Fibroblast of skin of back (primary cell): ENCODE measurements at places on chromosomes 6 and 20.
A peak's percentile ranks its signal among the peaks of the same experiment; 100 is the strongest.

DNA sequence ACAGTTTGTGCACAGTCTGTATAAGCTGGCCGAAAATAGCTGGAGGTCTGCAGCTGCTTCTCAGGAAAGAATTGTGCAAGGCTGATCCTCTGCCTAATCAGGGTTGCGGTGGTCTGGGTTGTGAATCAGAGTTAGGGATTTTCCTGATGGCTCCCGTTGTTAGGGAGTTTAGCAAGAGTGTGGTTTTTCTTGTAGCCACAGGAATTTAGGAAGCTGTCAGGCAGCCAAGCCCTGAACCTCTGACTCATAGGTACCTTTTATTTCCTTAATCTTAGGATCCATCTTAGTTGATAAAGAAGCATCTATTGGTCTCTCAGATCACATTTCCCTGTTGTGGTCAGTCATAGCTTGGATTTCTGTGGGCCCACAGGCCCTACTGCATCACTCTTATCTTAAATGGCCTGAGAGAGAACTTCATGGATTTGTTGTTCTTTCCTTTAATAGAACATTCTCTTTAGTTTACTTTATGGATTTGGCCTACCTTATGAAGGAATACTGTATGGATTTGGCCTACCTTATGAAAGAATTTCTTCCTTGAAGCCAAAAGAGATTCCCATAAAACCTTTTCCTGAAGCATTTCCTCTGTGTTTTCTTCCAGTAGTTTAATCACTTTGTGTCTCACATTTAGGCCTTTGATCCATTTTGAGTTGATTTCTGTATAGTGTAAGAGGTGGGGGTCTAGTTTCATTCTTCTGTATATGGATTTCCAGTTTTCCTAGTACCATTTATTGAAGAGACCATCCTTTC is 10.3 kb downstream of the KIF25 start:
- peak; percentile 97 for DNase-seq

GRCh38 chr20:51511861-51512619 is 30.5 kb downstream of the NFATC2 start:
- no peak for DNase-seq

- DNase-seq = no peak
These were observed 35.6 kb upstream of the PRELID3B start for GRCh38 chr20:59078231-59078630.

DNA sequence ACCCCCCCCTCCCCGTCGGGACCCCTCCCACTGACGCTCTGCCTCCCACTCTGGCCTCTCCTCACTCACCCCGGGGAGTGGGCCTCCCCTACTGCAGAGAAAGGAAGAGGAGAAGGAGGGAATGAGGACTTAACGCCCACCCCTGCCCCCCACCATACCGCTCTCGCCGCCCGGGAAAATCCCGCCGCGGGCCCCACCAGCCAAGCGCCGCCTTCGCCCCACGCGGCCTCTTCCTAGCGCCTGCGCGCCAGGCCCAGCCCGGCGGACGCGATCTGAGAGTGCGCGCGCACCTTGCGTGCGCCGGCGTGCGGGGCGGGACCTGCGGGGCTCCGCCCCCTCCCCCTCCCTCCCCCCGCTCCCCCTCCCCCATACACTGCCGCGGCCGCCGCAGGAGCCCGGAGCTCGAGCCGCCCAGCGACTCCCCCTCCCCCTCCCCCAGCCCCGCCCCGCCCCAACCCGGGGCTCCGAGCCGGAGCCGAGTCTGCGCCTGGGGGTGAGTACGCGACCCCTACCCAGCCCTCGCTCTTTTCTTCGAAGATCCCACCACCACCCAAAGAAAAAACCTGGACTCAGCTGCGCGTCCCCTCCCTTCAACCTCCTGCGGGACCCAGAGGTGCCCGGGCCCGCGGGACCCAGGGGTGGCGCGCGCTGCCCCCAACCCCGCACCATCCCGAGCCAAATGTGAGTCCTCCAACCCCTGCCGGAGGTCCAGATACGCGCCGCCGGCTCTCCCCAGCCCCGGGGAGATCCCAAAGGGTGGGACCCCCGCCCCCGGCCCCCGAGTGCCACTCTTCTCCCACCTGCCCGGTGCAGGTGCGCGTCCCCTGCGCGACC is at the start of the genes MRPL14 and TMEM63B:
Gene MRPL14 (minus strand): TSS at position 267 of the 834 bp plus-strand sequence. CDS start 10,841 bp downstream, outside the sequence.
Gene TMEM63B (plus strand): TSS at position 369 of the 834 bp plus-strand sequence. CDS start 7,031 bp downstream, outside the sequence.
- peak; percentile 86 for DNase-seq

DNA sequence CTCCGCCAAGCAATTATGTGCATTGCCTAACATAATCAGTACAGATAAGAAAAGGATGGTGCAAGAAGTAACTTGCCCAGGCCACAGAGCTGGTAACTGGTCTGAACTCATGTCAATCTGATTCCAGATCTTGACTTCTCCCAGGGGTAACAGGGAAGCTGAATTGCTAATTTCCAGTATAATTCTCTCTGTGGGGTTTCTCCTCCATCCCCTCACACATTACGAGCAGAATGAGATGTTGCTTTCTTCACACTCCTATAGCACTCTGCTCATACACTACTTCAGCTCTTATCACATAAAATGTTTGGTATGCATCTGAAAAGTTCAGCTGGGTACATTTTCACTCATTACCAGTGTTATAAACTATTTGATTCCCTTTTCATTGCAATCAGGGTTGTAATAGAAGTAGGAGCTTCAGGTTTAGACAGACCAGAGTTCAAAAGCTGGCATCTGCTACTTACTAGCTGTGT is 24.0 kb upstream of the LRRC1 start:
- DNase-seq = peak; percentile 21

DNA sequence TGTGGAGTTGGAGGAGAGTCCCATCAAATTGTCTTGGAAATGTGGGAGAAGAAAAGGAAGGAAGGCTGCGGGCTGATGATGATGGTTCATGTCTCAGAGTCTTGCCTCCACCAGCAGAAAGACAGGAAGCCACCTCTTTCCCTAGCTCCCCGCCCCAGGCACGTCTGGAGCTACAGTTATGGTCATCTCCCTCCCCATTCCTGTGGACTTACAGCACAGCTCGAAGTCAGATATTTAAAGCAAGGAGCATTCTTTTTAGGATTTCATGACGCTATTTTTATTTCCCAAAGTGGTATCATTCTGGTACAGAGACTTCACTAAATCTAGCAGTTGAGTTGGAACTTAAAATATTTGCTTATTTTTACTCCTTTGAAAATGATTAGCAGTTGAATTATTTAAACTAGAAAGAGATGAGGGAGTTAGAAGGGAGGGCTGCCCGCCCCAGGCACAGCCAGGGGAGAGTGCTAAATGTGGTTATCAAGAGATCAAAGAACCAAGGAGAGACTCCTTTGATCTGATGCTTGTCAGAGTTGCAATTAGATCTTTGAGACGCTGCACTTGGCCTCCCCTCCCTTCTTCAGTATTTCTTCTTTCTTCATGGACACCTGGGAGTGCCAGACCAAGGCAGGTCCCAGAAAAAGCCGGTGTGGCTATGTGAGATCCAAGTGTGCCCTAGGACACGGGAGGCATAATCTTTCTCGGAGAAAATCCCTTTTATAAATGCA is 199.9 kb upstream of the SOX4 start:
- DNase-seq = peak; percentile 36

DNA sequence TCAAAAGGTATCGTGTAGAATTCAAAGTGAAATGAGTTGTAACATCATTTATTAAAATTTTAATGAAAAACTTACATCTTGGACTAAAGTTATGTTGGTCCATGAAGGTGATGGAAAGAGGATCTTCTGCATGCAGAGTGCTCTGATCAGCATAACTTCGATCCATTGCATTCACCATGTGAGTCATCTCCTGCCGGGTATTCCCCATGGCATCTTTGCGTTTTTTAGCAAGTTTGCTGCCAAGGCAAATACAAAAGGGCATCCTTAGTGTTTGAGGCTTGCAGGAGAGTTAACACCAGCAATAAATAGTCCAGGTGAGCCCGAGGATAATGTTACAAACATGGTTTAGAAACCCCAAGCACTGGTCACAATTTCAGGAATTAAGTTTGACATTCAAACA is 104.2 kb upstream of the THEMIS start:
- DNase-seq = peak; percentile 27

GRCh38 chr6:64732888-64733287 is 974.1 kb downstream of the EYS start:
- peak; percentile 5 for DNase-seq

- DNase-seq = no peak
These were observed 14.0 kb upstream of the GSTA4 start for GRCh38 chr6:53009056-53009455.

DNA sequence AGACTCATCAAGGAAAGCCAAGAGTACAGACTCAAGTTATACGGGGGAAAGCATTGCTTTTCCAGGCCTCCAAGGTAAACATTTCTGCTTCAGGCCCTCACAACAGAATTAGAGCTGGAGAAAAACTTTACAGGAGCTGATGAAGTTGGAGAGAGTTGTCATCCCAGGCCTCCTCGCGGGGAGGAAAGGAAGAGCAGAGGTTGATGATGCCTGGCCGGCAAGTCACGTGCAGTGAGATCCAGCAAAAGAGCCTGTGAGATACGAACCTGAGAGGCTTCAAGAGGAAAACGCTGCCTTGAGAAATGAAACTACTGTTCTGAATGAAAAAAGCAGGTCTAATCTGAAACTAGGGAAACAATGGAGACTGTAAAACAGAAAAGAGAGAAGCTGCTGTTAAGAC is 122.9 kb downstream of the FAM120B start:
- peak; percentile 31 for DNase-seq

DNA sequence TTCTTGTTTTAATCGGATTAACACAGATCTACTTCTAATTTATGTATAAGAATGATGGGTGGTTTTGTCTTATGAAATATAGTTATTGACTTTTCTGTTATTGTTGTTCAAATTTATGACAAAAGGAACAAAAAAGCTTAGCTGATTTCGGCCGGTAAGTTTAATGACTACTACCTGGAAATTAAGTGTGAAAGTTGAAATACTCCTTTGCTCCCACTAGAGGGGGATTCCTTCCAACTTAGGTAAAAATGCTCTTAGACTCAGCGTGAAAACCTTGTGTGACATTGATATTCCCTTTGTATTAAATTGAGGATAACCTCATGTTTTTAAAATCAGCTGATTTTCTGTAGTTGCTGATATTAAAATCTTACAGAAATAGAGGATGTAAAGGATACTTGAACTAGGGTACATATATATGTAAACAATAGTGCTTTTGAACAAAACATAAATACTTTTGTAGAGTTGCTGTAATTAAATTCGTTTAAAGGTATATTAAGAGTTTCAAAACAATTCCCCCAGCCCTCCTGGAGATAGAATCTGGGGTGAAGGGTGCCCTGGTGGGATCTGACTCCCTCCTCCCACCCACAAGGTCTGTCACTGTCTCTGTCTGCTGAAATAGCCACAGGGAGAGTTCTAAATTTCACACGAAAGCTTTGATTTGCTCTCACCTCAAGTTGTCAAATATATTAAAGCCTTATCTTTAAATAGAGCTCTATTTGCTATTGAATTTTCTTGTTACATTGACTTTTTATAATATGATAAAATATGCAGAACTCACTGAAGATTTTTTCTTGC is 257.5 kb downstream of the ARID1B start:
- peak; percentile 55 for DNase-seq

DNA sequence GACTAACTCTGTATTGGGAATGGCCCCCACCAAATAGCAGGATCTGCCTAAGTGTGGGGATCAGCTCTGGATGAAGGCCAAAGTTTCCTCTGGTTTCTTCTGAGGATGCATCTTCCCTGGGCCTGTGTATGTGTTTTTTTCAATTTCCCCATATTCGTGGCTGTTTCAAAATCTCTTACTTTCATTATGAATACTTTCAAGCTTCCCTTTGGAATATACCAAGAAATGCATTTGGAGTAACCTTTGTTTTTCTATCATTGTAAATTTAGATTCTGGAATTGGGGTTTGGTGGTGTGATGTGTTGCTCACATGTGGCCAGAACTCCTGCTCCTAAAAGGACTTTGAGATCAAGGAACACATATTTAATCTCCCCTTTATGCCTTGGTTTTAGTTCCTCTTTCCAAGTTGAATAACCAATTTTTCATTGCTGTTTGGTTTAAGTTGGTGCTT is 8.4 kb downstream of the ENTPD6 start:
- DNase-seq = no peak

- no peak for DNase-seq
These were observed 22.8 kb downstream of the PLEKHG1 start for GRCh38 chr6:150622476-150622875.

GRCh38 chr6:17630511-17631073 is 30.5 kb downstream of the FAM8A1 start:
- no peak for DNase-seq

- DNase-seq = no peak
These were observed 62.3 kb downstream of the STK4 start for GRCh38 chr20:45028424-45029136.

- peak; percentile 8 for DNase-seq
These were observed 362.3 kb downstream of the MAFB start for GRCh38 chr20:40326784-40327183.

DNA sequence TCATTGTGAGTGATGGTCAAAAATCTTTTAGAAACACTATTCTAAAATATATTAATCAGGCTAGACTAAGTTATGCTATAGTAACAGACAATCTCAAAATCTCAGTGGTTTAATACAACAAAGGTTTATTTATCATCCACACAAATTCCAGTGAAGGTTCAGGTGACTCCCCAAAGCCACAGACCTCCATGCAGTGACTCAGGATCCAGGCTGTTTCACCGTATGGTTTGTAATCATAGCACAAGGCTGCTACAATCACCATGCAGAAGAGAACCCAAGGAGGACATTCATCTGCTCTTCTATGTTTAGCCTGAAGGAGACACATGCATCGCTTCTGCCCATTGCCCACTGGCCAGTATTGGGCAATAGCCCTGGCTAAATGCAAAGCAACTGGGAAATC is 46.2 kb downstream of the BFSP1 start:
- no peak for DNase-seq

- peak; percentile 70 for DNase-seq
These were observed 1.9 kb upstream of the POU3F2 start for GRCh38 chr6:98832284-98833056.

DNA sequence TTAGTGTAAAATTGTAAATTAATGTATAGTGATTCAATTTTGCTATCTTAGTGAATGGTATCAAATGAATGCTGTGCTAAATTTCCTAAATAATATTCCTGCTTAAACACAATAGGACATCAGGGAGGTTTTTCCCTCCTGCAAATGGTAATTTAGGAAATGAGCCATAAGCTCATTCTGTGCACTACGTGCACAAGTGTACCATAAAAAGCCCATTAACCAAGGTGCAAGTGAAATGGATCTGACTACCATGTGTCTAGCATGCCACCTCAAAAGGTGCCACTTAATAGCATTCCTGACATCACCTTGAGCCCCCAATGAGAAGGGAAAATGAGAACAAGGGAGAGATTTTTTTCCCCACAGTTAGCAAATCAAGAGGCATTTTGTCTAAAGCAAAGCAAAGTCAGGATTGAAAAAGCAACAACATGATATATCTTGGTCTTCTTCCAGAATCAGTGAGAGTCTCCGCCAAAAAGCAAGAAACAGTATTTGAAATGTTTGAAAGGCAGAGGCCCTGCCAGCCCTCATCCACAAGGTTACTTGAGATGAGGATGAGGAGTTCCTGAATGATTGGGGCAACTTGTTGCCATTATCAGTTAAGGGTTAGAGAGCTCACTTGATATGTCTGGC is 334.2 kb upstream of the RSPO3 start:
- DNase-seq = no peak

GRCh38 chr6:27205375-27206278 is 41.9 kb upstream of the PRSS16 start:
- DNase-seq = no peak

- DNase-seq = no peak
These were observed 126.1 kb downstream of the PLCB4 start for GRCh38 chr20:9195031-9195430.
